A673 (cell line): ENCODE measurements at places on chromosomes 6 and 20. TPM values are rescaled to one million over a fixed set of nuclear protein-coding genes. Genes with fewer than 3 reads are reported as not detected.

The GRM1 gene
- 0.11 and 0.15 TPM in 2 replicates for total RNA-seq

The ANKRD60 gene
- total RNA-seq: not detected in 2 replicates

The PEDS1 gene
- total RNA-seq: 22.9 and 25.9 TPM in 2 replicates

The NT5DC1 gene
- total RNA-seq: 37.9 and 47.9 TPM in 2 replicates

The PDE7B gene
- total RNA-seq: not detected in 2 replicates

The SLC16A10 gene
- total RNA-seq: 6.0 and 7.9 TPM in 2 replicates

The KIF25 gene
- 0.39 and 1.2 TPM in 2 replicates for total RNA-seq

The FGD2 gene
- total RNA-seq: not detected in 2 replicates

DNA sequence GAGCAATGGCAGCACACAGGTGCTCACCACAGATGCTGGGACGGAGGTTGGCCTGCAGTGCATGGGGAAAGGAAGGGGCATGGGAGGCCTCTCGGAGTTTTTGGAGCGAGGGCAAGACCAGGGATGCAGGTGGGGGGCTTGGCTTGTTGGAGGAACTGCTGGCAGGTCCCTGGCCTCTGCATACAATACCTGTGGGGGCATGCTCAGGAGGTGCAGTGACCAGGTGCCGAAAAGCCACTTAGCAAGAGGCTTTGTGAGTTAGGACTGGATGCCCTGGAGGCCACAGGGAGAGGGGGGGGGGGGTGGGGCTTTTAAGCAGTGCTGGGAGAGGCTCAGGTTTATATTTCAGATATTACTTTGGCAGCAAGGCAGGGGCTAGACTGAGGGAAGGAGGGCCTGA is 142.7 kb downstream of the F13A1 start:
- no peak for DNase-seq

DNA sequence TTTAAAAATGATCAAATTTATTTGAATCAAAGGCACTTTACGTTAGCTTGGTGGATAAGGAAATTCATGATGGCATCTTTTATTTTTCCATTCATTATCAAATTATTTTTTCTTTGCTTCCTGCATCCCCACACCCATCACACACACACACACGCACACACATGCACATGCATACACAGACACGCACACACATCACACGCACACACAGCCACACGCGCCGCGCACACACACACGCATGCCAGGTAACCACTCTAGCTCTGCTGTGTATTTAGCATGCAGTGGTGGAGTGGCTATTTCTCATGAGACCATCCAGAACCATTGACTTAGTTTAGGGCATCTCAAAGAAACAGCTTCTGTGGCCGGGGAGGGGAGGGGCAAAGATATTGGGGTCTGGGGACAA is 47.0 kb downstream of the GNAS start:
- DNase-seq: no peak

DNA sequence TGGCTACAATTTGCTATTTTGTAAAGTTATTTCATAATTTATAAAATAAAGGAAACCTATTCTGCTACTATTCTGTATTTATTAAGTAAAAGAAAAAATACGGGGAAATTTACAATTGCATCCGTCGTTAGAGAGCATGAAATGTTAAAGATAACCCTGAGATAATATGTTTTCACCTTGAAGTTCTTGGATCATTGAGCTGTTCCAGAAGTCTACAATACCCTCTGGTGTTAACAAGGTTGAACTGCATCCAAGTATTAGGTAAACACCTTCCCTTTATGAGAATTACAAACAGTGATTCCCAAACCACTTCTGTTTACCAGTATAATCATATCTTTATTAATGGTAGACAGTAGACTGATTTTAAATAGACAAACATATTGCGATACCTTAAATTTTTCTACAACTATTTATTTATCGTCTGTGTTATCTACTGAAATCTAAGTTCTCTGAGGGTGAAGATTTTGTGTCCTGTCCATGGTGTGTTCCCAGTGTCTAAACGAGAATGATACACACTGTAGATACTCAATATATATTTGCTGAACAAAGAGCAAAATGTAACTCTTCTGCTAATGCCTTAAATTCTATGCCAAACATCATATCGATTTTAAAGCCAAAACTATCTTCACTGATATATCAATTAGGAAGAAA is 28.2 kb downstream of the TBC1D32 start:
- peak; percentile 53 for DNase-seq

DNA sequence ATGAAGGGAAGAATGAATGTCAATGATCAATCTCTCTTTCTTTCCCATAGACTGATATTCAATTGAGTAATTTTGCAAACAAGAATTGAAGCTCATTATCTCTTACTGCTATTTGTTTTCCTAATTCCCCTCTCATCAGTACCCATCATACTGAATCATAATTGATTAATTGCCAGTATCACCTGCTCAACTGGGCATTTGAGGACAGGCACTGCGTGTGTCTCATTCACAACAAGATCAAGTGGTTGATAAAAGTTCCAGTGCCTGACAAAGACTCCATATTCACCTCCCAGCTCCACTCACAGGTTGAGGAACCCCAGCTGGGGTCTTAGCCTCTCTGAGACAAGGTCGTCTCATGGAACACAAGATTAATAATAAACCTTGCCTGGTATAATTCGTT is 67.7 kb downstream of the BCAS1 start:
- no peak for DNase-seq

GRCh38 chr6:14681699-14682487 is 564.0 kb upstream of the JARID2 start:
- no peak for DNase-seq

DNA sequence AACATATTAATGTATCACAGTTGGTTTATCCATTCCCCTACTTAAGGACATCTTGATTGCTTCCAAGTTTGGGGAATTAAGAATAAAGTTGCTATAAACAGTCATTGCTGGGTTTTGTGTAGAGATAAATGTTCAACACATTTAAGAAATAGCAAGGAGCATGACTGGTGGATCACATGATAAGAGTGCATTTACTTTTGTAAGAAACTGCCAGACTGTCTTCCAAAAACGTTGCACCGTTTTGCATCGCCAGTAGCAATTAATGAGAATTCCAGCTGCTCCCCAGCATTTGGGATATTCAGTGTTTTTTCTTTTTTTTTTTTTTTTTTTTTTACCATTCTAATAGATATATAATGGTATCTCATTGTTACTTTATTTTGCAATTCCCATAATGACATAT is 695.7 kb upstream of the GJE1 start:
- DNase-seq: no peak

DNA sequence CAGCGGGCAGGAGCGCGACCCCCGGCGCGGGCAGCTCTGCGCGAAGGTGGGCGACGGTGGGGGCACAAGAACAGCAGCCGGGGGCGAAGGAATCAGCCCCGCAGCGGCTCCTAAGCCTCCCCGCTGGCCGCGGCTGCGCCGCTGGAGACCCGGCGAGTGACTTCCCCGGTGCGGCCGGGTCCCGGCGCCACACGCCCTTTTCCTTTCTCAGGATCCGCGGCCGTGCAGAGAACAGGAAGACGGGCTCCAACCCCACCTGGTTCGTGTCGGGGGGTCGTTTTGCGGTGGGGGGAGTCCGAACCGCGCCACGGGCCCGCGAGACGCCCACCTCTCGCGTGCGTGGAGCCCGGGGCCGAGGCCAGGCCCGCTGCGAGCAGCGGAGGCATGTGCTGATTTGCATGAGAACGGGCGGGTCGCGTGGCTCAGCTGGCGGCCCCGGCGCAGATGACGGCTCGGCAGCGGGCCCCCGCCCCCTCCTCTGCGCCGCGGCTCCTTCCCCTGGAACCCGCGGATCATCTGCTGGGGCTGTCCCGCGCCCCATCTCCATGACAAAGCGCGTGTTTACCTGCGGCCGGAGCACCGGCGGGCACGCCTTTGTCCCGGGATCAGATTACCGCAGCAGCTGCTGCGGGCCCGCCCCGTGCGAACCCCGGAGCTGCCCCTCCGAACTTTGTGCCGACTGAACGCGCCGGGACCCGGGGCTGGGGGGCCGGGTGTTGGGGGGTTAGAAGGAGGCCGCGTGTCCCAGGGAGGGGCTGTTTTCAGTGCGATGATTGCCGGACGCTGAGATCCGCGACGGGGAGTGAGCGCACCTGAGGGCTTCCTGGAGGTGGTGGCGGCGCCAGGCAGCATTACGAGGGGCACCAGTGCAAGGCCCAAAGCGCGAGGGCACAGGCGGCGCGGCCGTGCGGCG is 4.9 kb upstream of the DLL1 start:
- DNase-seq: peak; percentile 48

DNA sequence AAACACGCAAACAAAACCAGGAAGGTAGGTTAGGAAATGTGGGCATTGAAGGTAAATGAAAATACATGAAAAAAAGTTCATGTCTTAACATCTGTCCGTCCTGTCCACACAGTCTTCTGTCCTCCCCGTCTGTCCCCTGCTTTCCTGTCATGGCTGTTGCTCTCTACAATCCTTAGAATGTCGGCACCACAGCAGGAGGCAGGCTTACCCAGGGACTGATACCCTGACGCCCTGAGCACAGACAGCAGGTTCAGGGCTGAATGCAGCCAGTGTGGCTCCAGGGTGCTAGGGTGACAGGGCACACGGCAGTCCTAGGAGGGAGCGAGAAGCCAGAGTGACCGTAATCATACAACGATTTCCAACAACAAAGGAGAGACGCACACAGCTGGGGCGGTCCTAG is 123.7 kb downstream of the IRF4 start:
- no peak for DNase-seq

- DNase-seq: no peak
These were observed 33.2 kb upstream of the IGF2R start for GRCh38 chr6:159935633-159936032.

- DNase-seq: no peak
These were observed 261.2 kb downstream of the DLL1 start for GRCh38 chr6:170029416-170030283.

DNA sequence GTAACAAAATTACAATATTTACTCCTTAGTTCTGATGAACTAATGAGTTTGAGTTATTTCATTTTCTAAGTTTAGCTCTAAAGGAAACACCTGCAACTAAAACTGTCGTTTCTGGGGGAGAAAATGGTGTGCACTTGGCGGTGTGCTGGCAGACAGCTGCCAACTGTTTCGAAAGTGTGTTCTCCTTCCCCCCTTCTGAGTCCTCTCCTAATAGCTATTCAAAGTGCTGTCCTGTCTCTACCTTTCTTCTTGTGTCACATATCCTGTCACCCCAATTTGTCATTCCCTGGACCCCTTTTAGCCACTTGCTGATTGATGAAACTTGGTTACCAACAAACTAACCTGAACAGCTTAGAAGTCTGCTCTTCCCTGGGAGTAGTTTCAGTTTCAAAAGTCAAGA is 4.9 kb upstream of the UBE2J1 start:
- no peak for DNase-seq

GRCh38 chr6:34576286-34576955 is 20.3 kb upstream of the SPDEF start:
- no peak for DNase-seq

GRCh38 chr6:75657327-75657726 is 55.6 kb downstream of the SENP6 start:
- DNase-seq: no peak

GRCh38 chr6:21163110-21163837 is 430.3 kb upstream of the SOX4 start:
- no peak for DNase-seq

DNA sequence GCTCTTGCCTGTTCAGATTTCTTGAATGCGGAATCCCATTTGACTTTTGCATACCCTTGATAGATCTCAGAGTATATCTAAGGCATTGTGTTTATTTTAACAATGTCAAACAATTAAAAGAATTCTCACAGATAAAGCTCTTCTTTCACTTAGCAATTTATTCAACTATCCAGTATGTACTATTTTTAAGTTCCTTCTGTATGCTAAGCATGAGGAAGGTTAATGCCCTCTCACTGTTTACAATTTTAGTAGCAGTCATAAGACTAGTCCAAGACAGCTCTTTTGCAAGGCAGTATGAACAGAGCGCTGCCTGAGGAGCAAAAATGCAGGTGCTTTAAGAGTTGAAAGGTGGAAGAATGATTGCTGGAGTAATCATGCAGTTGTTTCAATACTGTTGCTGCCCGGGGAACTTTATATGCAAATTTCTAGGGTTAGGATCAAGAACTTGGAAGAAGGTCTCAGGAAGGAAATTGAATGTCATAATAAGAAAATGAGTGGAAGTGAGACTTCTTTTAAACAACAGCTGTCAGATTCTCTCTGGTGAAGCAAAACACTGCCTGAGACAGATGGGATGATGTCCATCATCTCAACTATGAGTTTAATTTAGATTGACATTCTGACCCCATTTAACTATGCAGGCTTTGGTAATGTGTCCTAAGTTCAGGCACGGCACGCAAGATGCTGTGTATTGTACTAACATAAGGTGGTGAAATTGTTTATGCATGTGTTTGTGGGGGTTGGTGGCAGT is 1303.5 kb upstream of the CITED2 start:
- no peak for DNase-seq

DNA sequence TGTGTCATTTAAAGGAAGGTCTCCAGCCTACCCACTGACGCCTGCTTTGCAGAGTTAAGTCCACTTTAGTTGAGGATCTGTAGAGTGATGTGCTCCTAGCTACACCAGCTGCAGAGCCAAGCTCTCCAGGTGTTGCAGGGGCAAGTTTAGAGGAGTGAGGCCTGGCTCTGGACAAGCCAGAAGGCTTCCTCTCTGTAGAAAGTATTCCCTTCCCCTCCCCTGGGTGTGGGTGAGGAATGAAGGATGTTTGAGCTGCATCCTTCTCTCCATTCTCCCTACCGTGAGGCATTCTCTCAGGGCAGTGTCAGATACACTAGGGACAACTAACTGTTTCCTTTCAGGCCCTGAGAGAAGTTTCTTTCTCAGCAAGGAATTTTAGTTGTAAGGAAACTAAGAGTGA is 66.5 kb downstream of the ELOVL5 start:
- no peak for DNase-seq

- DNase-seq: no peak
These were observed 39.6 kb downstream of the DZANK1 start for GRCh38 chr20:18427214-18427613.

DNA sequence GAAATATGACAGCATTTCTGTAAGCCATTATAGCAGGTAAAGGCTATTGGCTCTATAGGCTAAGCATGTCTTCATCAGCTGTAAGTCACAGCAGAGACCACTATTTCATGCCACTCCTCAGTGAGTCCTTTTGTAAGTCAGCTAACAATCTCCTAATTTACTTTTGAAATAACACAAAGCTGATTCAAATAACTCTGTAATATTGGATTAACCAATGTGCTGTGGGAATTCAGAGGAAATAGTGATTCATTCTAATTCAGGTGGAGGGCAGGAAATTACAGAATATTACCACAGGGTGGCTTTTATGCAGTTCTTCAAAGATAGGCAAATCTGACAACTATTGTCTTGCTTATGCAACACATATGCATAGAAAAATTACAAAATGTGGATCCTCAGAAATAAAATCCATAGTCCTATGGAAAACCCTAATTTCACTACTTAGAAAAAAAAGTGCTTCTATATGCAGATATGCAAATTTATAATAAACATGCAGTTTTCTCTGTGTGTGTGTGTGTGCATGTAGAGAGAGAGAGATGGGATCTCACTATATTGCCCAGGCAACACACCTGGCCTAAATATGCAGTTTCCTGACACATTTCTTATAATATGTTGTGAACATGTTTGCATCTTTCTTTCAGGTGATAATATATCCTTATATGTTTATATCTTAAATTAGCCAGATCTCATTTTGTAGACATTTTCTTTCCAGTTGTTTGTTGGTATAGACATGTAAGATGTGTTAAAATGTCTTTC is 4.8 kb upstream of the SMIM28 start:
- DNase-seq: peak; percentile 74

- no peak for DNase-seq
These were observed 81.0 kb downstream of the SMLR1 start for GRCh38 chr6:130908188-130908587.

- no peak for DNase-seq
These were observed 64.4 kb downstream of the PREX1 start for GRCh38 chr20:48763216-48763914.

GRCh38 chr6:156944412-156944811 is 167.2 kb downstream of the ARID1B start:
- DNase-seq: no peak
